Gastroesophageal sphincter (tissue), 4 donors: ENCODE measurements at places on chromosomes 3 and 15. TPM values are rescaled to one million over a fixed set of nuclear protein-coding genes. Genes with fewer than 3 reads are reported as not detected.

The GHRL gene
- total RNA-seq, result not detected

The MEGF11 gene
- not detected for total RNA-seq

The DGKG gene
- 46.3 TPM for total RNA-seq

The PATL2 gene
- 1.2 TPM for total RNA-seq

The HEG1 gene
- total RNA-seq, result 55.9 TPM

The MCF2L2 gene
- total RNA-seq, result 3.2 TPM

The TMC3 gene
- 0.16 TPM for total RNA-seq

The IGF2BP2 gene
- 13.5 TPM for total RNA-seq

The PRTG gene
- total RNA-seq, result 0.81 TPM

The SERPINI2 gene
- total RNA-seq, result 0.94 TPM

The FAM81A gene
- total RNA-seq, result 1.3 TPM

The TIMP4 gene
- 29.3 TPM for total RNA-seq

The CASR gene
- total RNA-seq, result not detected
